Activated CD4-positive, CD25-positive, alpha-beta regulatory T cell treated with anti-CD3 and anti-CD28 coated beads, Interleukin-2, amount 50 U/mL, for 24 hours (primary cell): ENCODE measurements at places on chromosomes 2 and 18.

- no peak for ATAC-seq
Observed at GRCh38 chr2:144630459-144631215, 110.7 kb upstream of the ZEB2 start.

- ATAC-seq: no peak
Observed at GRCh38 chr18:9604348-9604747, 10.0 kb downstream of the PPP4R1 start.

- no peak for ATAC-seq
Observed at GRCh38 chr2:209351636-209352035, 72.2 kb upstream of the MAP2 start.

DNA sequence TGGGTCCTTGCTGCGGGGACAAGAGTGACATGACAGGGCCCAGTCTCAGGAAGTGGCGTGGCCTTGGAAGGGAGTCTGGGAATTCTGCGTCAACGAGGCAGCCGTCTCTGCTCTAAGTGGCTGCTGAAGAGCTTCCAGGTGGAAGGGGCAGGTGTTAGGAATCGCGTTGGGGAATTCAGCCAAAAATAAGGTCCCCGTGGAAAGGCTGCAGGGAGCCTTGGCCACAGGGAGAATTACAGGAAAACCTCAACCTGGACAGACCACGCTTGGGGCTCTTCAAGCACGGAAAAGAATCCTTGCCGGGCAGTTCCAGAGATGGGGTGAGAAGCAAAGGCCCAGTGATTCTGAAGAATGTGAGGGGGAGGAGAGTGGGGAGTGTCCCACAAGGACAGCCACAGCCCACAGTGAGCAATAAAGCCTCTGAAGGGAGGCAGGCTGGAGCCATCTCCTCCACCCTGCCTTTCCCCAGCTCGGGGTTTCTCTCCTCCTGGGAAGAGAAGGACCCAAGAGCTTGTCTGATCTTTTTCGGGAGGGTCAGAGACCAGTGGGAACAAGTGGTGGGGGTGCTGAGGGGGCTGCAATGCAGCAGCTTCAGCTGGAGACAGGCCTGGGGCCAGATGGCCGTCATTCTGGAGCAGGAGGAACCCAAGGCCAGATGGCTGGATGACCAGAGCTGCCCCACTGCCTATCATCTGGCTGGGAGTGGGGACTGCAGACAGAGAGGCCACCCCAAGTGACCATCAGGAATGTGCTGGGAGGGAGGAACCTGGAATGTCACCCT lies 106.4 kb upstream of the SMAD2 start:
- no peak for ATAC-seq

- ATAC-seq: peak; percentile 68
Observed at GRCh38 chr2:62313449-62314227, 117.7 kb downstream of the B3GNT2 start.
